ENCODE measurements at places on chromosomes 1 and 21. TPM values are rescaled to one million over a fixed set of nuclear protein-coding genes. Genes with fewer than 3 reads are reported as not detected.

- H3K27me3 ChIP-seq, result peaks cover 4% of the 10 kb centered on the region
- peaks cover 5% of the 10 kb centered on the region for H3K4me1 ChIP-seq
- H3K36me3 ChIP-seq, result no peaks in the 10 kb centered on the region
- no peak overlapping the region for H3K27ac ChIP-seq
Observed at GRCh38 chr1:30916296-30916695, 7.7 kb upstream of the SDC3 start.

The STYXL2 gene
- total RNA-seq, result not detected

The F11R gene
- 26.0 TPM for total RNA-seq

The TMEM82 gene
- total RNA-seq, result not detected
